ENCODE measurements at places on chromosomes 4 and X.

- no peak for DNase-seq
Observed at GRCh38 chr4:125091101-125091500, 223.7 kb upstream of the FAT4 start.

DNA sequence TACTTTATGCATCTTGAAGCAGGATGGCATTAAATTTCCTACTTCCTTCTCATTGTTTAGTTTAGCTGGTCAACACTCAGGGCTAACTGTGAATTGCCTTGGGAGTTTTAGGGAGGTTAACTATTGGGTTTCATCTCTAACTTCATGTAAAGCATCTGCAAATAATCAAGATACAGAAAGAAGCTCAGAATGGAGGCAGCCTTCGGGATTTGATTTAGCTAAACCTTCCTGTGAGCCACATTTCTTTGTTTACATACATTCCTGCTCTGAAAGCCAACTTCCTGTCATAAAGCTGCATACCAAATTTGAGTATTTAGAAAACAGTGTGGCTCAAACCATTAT lies 131.7 kb upstream of the PCDH18 start:
- peak; percentile 80 for DNase-seq

DNA sequence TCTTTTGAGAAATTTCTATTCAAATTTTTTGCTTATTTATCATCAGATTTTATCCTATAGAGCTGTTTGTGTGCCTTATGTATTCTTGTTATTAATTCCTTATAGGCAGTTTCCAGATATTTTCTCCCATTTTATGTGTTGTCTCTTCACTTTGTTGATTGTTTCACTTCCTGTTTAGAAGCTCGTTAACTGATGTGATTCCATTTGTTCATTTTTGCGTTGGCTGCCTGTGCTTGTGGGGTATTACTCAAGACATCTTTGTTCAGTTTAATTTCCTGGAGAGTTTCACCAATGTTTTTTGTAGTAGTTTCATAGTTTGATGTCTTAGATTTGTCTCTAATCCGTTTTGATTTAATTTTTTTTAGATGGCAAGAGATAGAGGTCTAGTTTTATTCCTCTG lies 14.6 kb downstream of the ZNF718 start:
- no peak for DNase-seq

- DNase-seq: no peak
Observed at GRCh38 chr4:94349193-94349592, 6.6 kb upstream of the HPGDS start.

- DNase-seq: no peak
Observed at GRCh38 chrX:153831429-153832150, 1.2 kb upstream of the PDZD4 start.

DNA sequence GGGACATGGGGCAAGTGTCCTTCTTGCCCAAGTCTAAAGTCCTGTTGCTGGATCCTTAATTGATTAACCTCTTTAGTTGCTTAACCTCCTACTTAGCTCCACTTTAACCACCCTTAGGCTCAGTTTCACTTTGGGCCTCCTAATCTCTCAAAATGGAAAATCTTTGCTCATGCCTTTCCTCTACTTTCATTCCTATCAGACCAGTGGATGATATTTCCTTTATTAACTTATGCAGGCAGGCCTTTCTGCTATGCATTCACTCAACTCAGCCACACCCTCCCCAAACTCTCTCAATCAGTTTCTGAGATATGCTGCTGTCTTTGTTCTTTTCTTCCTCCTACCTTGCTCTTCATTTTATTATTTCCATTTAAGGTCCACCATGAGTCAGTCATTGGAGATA lies 14.4 kb upstream of the ARSJ start:
- DNase-seq: no peak

DNA sequence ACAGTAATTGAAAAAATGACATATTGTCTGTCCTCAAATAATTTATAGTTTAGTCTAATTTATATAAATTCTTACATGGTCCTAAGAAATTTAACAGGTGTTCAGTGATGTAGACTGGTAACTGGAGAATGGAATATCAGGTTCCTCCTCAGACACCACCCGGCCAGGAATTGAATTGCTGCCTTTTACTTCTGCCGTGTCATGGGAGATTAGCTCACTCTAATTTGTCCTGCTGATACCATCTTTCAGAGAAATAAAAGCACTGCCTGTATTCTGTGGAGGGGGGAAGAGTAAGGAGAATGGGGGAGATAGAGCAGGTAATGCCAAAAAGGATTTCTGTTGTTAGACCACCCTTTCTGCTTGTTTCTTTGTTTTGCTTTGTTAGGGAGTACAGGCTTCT lies 125.2 kb upstream of the KLHL4 start:
- no peak for DNase-seq

- no peak for DNase-seq
Observed at GRCh38 chrX:53257670-53258423, 23.5 kb downstream of the IQSEC2 start.

DNA sequence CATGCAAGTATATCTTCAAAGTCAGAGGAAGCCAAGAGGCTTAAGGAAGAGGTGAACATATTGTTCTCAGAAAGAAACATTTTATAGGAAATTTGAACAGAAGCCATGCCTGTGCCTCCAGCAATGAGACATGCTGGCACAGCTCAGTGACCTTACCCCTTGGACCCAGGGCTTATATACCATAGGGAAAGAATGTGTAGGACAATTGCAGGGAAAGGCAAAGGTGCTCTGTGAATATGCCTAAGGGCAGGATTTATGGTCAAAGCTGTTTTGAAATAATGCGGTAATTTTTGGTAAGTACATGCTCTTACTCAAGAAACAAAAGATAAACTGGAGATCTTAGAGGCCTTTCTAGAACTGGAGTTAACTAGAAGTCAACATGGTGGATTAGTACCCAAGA lies 568.8 kb downstream of the GRID2 start:
- no peak for DNase-seq
